Stimulated activated CD8-positive, alpha-beta memory T cell treated with anti-CD3 and anti-CD28 coated beads, Interleukin-4, amount 100 ng/mL, for 24 hours (primary cell): ENCODE measurements at places on chromosomes 12 and 14.

- no peak for DNase-seq
These were observed 280.5 kb downstream of the DPF3 start for GRCh38 chr14:72613231-72613974.

DNA sequence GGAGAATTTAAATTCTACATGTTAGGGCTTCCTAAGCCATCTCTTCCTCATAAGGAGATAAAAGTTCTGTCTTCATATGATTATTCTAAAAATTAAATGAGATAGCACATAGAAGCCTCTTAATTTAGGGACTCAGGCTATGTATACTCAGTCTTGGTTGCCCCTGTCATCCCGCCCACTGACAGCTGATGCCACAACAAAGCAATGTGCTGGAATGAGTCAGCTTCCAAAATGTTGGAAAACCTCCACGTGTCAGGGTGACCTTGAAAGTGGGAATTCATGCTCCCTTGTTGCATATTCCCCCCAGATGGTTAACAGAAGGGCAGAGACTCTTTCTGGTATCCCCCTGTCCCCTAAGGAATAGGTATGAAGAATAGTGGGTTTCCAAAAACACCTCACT, 238.0 kb upstream of the DDHD1 start:
- no peak for DNase-seq

DNA sequence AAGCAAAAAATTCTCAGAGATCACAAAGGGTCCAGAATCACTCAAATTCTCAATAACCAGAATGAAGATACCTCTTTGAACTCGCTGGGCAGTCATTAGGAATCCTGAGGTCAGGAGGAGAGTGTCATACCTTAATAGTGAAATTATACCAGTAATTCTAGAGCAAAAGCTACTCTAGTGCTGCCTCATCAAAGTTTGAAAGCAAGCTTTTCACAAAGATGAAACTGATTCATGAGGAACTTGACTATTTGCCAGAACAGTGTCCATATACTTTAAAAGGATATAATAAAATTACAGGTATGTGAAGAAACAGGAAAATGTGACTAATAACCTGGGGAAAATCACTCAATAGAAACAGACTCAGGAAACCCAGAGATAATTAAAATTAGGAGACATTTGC, 44.5 kb downstream of the EML5 start:
- no peak for DNase-seq

GRCh38 chr14:50021261-50022031, 94.9 kb downstream of the VCPKMT start:
- no peak for DNase-seq

GRCh38 chr12:58106195-58106594, 164.8 kb downstream of the ATP23 start:
- DNase-seq: no peak

DNA sequence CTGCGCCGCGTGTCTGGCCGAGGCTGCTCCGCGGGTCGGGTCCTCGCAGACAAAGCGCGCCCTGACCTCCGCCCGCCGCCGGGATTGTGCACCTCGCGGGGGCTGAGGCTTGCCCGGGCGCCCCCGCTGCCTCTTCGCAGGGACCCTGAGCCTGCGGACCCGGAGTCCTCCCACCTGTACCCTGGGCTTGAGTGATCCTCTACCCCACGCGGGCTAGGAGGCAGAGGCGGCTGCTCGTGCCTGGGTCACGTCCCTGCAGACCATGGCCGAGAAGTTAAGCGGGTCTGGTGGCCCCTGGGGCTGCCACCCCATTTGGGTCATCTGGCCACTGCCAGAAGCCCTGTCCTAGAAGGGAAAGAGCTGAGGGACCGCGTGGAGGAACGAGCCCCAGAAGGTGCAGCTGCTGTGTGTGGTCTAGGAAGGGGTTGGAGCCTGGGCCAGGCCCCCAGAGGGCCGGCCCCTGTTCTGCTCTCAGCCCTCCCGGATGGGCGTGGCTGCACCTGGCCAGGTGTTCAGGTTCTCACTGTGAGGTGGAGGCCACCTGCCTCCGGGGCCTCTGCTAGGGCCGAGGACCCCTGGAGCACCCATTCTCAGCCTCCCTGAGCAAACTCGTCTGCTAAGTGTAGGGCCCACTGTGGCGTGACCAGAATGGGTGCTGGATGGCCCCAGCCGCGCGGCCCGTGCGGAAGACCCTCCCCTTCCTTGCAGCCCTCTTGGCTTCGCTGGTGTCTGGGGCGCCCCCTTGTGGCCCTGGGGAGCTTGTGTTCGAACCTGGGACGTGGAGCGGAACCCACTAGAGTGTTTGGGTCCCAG, 49.6 kb downstream of the LRCOL1 start:
- DNase-seq: peak; percentile 71

- DNase-seq: no peak
These were observed 108.1 kb downstream of the LRIG3 start for GRCh38 chr12:58812214-58812613.

GRCh38 chr12:19312637-19313036, 126.7 kb upstream of the AEBP2 start:
- no peak for DNase-seq

DNA sequence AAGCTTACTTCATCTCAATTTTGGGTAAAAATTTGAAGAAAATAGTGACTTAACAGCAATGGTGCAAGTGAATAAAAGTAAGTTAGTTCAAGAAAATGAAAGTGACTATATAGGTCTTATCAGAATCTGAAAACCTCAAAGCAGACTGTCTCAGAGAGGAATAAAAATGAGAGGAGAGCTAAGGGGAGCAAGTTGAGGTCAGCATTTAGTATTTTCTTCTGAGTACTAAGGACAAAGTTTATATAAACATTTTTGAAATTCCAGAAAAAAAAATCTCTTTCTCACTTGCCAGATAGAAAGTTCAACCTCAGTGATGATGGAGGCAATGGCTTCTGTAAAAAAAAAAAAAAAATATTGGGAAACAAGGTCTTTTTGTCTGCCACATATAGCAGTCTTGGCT, 414.1 kb downstream of the NPAS3 start:
- DNase-seq: no peak

GRCh38 chr14:103825101-103825500, 22.3 kb downstream of the PPP1R13B start:
- no peak for DNase-seq

DNA sequence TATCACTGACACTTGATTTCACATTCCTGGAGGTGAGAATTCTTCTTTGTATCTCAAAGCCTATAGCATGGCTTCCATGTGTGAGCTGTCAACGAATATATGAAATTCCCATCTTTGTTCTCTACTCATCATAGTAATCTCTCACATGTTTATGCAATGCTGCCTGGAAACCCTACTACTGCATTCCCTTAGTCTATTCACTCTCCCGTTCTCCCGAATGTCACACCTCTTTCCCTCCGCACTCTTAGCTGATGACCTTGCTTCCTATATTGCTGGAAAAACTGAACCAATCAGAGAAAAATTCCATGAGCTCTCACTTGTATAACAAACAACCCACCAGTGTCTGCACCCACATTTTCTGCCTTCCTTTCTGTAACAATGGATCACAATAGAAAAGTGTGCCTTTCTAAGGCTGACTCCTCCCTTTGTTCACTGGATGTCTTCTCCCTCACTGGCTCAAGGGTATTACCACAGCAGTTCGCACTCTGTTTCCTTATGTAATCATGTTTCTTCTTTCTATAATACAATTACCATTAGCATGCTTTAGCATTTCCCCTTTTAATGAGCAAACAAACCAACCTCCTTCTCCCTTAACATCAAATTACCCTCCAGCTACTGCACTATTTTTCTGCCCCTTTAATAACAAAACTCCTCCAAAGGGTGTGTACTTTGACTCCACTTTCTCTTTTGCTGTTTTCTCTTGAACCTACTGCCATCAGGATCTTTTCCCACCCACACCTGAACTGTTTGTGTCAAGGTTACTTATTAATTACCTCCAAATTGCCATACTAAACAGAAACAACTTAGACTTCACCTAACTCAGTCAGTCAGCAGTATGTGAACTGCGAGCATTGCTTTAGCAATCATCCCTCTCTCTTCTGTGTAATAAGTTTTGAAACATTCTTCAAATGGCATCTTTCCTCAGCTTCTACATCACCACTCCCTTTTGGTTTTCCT, 63.9 kb upstream of the CCDC196 start:
- DNase-seq: no peak

- no peak for DNase-seq
These were observed 94.5 kb downstream of the TMEM132C start for GRCh38 chr12:128361400-128361995.

DNA sequence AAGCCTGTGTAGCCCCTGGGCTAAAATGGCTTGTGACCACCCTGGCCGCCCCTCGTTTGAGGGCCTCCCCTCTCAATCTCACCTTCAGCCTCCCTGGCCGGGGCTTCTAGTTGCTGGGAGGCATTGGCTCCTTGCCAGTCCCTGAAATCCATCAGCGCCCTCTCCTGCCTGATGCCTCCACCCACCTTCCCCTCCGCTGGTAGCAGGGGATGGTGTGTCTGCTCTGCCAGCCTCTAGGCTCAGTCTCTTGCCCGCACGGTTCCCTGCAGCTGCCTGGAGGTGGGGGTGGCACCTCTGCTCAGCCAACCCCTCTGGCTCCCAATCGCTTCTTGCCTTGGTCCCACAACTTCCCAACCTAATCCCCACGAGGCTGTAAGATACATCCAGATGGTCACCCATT, 167.9 kb downstream of the PHETA1 start:
- DNase-seq: no peak

DNA sequence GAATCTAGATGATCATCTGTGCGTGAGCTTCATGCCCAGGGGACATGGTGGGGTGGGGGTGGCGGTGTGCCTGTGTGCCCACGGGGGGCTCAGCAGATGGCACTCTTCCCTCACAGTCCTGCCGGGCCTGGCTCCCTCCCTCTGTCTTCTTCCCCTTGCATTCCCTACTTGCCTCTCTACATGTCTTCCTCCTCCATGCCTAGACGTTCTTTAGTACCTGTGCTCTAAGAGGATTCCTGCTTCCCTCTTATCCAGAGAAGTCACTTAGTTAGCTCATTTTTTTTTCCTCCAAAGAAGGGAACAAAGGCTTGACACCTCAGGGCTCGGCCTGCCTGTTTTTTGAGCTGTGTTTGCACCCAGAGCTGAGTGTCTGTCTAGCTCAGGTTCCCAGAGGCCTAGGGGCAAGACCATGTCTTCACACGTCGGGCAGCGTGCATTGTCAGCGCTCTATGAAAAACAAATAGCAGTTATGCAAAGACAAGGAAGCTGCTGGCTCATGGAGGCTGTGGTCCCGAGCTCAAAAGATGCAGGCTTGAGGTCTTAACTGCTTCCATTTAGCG, 48.8 kb downstream of the NINJ2 start:
- peak; percentile 9 for DNase-seq

DNA sequence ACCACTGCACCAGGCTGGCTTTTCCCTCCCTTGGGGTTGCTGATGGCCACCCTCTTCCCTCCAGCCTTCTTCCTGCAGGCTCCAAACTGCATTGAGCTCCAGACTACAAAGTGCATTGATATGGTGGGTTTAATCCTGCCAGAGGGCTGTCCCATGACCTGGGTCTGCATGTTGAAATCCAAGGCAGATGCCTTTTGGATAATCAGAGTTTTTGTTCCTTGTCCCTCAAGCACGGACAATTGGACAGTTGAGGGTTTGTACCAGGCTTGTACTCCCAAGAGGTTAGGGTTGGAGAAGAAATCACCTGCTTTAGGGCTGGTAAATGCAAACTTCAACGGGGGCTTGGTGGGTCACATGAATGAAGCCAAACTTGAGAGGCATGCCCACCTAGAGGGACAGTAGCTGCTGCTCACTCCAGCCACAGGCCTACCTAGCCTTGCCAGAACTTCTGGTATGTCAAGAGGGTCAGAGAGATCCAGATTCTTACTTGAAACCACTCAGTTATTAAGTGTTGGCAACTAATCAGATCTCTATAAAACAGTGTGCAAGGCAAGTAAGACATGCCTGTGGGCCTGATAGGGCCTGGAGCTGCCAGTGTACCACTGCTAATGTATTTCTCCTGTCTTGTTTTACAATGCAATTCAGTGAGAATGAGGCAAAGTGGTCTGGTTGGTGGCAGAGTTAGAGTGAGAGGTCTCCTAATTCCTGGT, 21.7 kb upstream of the KRT83 start:
- no peak for DNase-seq

- DNase-seq: no peak
These were observed 148.0 kb downstream of the SLC38A4 start for GRCh38 chr12:46677749-46678148.

- no peak for DNase-seq
These were observed 1.4 kb upstream of the DIO3 start for GRCh38 chr14:101559624-101560533.

- DNase-seq: no peak
These were observed 29.4 kb downstream of the TSPAN9 start for GRCh38 chr12:3106579-3106978.

DNA sequence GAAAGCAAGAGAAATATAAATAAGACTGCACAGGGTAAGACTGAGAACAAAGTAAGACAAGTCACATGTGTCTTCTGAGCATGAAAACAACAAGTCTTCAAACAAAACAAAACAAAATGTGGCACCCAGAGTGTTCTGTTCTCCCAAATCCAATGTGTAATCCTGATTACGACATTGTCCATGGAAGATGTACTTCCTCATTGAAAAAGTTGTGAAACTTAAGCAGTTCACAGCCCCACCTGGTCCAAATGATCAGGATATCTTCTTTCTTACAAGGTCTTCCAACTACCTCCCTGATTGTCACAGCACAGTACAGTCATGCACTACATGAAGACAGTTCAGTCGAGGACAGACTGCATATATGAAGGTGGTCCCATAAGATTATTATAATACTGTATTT, 23.3 kb upstream of the NEK9 start:
- no peak for DNase-seq

DNA sequence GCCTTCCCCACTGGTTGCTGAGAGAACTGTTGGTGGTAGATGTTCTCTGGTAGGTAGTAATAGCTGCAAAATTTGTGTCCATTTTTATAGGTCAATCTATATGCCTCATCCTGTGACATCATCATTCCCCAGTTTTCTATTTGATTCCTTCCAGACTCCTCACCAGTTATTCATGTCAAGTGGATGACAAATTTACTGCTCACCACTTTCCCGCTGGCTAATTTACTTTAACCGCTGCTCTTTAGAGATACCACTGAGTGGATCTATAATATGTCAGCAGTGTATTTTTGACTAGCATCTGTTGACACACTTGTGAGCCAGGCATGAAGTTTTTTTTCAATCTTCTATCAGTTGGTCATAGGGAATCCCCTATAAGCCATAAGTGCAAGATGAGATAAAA, 24.6 kb downstream of the GPR65 start:
- DNase-seq: no peak

DNA sequence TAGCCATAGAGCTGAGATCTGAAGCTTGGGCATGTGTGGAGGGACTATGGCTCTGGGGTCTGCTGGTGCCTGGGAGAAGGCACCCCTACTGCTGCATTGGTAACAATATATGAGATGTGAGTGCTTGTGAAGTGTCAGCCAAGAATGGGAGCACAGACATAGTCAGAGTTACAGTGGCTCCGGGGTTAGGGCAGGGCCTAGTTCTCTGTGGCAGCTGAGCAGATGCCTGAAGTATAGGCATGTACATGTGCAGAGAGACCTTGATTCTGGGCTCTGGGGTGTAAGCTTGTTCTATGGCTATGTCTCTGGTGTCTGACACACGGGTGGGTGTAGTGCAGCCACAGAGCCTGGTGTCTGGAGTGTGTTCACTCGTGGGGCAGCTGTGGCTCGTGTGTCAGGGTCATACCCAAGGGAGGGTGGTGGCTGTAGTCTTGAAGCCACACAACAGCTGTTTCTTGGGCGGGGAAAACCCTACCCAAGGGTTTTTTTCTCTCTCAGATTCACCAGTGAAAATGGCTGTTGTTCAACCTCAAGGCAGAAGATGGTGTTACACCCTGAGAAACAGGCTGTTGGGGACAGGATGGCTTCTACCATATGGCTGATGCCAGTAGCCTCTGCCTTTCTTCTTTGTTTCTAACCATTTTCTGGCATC, 11.9 kb upstream of the TCL1A start:
- DNase-seq: no peak

- DNase-seq: no peak
These were observed 572.6 kb upstream of the MDGA2 start for GRCh38 chr14:48247977-48248376.

- peak; percentile 7 for DNase-seq
These were observed 39.0 kb upstream of the WNK1 start for GRCh38 chr12:713281-713875.
